Right lobe of liver (tissue), 6 donors: ENCODE measurements at places on chromosomes 3 and 15.

- peak; percentile 25 for DNase-seq
Observed at GRCh38 chr15:84387086-84387485, 151.5 kb downstream of the GOLGA6L4 start.

DNA sequence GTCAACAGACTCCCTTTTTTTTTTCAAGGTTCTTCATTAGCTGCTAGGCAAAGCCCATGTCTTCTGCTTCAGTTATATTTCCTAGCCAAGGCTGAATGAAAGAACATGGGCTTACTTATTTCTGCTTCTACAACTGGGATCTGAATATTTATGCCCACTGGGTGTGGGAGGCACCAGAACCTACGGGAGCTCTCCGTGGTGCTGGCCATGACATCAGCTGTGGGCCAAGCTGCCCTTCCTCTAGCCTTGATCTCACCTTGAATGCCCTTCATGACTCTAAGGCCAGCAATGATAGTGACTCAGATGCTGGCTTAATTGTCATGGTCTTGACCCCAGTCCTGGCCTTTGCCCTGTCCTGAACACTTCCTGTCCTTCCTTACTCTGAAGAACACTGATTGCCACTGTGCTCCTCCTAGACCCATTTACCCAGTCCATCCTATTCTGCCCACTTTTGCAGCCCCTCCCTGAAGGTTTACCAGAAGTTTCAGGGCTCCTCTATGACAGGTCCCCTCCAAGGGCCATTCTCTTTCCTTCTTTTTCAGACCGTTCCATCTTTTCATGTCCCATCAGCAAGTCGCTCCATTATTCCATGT lies 32.8 kb upstream of the PRR20G start:
- DNase-seq = no peak

DNA sequence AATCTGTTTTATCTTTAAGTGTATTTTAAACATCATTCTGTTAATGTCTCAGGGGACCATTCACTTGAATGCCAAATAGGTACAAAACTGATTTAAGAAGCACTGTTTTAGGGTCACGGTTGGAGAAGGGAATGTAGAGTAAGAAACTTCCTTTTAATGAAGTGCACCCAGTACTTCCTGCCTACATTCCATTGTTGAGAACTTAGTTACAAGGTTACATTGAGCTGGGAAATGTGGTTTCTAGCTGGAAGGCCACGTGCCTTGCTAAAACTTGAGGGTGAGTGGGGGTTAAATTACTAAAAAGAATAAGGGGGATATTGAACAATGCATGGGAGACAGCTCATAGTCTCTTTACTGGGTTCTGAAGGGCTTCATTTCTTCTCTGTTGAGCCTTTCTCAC lies 78.3 kb upstream of the TBC1D5 start:
- DNase-seq = no peak

DNA sequence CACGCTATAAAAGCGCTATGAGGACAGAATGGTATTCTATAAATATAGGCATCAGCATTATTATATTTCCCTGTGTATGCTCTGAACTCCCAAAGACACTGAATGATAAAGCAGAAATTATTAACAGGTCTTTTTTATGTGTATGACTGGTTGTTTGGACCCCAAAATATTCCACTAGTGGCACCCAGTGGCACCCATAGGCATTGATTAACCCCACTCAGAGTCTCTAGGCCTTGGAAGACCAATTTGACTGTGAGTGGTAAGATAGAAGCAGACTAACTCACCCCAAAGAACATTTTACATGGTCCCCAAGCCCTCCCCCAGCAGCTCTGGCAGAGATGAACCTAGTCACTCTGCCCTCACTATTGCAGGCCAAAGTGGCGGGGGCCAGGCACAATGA lies 45.4 kb upstream of the UBE2E1 start:
- no peak for DNase-seq

DNA sequence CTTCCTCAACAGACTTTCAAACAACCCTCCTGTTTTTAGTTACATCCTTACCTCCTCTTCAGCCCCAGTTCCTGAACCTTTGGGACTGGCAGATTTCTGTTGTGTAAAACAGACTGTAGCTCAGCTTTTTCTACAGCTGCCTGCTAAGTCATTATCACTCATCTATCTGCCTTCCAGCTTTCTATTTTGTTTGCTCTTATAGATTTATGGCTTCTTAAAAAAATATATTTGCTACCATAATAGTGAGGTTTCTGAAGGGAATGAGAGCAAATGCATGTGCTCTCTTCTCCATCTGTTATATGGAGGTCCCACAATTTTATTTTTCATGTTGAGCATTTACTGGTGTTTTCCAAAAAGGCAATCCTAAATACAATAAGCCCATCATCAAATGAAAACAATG lies 18.2 kb upstream of the GJD2 start:
- no peak for DNase-seq

DNA sequence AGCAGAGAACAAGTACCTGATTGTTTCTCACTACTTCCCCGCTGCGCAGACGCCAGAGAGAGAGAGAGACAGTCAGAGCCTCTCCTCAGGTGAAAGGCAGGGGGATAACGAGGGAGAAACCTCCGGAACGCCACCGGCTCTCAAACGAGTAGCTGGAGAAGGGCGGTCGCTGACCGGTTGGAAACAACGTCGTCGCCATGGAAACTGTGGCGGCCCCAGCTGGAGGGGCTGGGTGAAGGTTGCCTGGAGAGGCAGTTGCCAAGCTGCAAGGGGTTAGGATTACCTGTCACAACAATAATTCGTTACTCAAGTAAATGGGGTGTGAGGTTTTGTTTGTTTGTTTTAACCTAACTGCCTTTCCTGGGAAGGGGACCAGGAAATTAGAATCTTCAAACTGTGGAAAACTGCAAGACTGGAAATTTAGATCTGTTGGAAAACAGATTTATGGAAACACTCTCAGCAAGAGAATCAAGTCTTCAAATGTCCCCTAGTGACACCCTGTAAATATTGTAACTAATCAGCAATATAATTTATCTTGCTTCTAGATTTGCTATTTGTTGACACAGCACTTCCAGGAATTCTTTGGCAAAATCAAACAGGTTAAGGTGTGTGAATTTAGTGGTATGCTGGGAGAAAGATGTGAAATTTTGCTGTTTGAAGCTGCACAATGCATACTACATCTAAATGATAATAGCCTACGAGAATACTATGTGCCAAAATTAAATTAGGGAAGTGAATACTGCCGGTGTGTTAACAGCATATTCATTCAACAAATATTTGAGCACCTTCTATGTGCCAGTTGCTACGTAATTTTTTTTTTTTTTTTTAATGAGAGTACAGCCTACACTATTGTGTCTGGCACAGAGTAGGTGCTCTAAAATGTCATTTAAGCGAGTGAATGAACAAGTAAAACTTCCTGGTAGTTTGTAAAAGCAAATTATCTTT lies at the start of gene DNAH12:
DNAH12 (minus strand) TSS at position 164 of the 945 bp plus-strand sequence. CDS start 1,474 bp downstream, outside the sequence.
- peak; percentile 49 for DNase-seq

DNA sequence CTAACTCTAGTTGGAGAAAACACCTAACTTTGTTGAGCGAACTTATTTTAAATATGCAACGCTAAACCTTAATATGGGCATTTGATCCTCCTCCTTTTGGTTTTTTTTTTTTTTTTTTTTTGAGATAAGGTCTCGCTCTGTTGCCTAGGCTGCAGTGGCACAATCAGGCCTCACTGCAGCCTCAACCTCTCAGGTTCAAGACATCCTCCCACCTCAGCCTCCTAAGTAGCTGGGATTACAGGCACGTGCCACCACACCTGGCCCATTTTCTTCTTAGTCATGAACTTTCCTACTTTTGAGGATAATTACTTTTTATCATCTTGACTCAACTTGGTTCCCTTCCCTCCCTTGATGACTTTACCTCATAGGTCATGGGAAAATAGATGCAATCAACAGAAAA lies 3.9 kb downstream of the NUSAP1 start:
- no peak for DNase-seq

DNA sequence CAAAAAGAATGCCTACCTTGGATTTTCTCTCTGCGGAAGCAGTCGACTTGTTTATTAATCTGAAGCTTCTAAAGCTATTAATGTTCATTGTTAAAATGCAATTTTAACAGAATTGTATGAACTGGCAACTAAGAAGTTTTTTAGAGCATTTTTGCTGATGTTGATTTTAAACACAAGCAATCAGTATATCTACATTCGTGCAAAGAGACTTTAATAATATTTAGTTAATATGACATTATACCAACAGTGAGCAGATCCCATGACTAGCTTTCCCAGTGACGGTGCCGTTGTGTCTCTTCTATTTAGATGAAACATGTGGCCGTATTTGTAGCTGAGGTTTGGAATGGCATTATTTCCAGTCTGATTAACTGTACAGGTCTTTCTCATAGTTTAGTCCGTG lies 88.0 kb downstream of the PEX5L start:
- no peak for DNase-seq

- no peak for DNase-seq
Observed at GRCh38 chr3:52874160-52874701, 23.1 kb downstream of the STIMATE start.

DNA sequence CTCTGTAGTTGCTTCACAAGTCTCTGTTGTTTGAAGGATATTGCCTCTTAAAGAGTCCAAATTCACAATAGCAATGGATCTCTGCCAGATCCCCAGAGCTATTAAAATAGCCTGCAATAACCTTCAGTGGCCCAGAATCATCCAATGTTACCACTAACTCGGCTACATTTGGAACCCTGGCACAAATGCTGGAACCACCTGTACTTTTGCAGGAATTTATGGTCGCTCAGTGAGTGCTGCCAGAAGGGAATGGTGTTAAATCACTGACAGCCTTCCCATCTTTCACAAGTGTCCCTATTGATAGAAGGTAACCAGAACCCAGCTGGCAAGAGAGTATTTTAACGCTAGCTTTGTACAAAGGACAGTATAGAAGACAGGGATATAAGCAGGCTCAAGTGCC lies 298.8 kb upstream of the PLSCR5 start:
- DNase-seq = no peak

DNA sequence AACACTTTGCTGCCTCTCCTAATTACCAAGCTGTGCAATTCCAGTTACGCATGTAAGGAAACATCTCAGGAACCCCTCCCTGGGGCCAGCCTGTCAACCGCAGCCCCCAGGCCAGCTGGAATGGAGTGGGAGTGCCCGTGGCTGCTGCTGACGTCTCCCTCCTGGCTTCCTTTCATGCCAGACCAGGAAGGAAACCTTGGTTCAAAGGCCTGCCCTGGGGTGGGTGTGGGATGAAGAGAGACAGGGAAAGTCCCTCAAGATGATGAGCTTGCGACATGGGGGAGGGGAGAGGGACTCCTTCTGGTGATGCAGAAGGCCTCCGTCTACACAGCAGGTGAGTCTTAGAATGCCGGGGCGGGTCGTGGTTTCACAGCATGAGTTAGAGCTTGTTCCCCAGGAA lies 11.4 kb upstream of the CYP11A1 start:
- no peak for DNase-seq
